ENCODE measurements at places on chromosomes 3 and 15.

DNA sequence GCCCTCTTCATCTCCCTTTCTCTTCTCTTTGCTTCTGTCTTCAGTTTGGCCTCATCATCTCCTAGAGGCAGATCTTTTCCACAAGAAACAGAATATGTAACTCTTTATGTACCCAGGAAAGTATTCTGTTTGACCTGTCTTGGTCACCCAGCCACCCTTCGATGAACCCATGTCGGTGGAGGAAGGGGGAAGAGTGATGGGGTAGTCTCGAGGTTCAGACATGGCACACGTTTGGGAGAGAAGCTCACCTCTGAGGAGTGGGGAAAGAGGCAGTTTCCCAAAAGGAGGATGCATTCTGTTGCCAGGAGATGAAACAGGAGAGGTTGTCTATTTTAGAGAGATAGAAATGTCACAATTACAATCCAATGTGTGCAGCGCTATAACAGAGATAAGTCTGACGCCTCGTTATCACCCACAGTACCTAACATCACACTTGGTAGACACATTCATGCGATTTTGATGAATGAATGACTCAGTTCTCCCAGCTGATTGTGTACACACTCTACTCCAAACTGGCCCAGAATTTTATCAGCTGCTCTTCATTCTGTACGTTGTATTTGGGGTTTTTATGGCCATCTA lies 722 bp upstream of the CCDC50 start:
- DNase-seq = no peak

DNA sequence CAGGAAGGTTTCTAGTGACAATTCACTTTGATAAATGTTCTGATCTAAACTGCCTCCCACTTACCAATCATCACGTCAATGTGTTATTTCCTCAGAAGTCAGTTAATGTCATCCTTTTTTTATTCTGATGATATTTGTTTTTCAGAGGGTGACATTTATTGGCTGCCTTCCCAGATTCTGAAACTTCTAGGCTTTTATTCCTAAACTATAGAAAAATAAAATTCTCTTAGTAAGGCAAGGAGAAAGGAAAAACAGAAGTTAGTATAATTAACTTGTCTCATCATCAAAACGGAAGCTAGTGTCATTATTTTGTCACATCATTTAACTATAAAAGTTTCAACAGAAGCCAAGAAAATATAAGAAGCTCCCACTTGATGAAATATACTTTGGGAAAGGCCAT lies 100.0 kb upstream of the C3orf80 start:
- DNase-seq = no peak

GRCh38 chr15:47184003-47184907 lies 533.0 kb upstream of the SEMA6D start:
- DNase-seq = peak; percentile 69

DNA sequence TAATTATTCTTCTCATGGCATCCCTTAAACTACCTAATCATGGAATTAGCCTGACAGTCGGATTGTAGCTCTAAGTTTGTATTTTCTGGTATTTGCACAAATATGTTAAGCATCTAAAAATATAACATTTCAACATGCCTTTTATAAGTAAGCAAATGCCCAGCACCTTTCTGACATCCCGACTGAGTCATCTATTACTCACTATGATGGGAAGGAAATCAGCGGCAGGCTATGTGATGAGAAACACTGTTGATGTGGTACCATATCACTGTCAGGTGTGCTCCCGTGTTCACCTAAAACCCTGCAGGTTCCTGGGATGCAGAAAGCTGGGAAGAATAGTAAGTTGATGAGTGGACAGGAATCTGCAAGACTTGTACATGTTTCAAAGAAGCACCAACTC lies 367.8 kb upstream of the IL12A start:
- DNase-seq = no peak

GRCh38 chr3:65342084-65342683 lies 654.4 kb upstream of the ADAMTS9 start:
- DNase-seq = peak; percentile 43

DNA sequence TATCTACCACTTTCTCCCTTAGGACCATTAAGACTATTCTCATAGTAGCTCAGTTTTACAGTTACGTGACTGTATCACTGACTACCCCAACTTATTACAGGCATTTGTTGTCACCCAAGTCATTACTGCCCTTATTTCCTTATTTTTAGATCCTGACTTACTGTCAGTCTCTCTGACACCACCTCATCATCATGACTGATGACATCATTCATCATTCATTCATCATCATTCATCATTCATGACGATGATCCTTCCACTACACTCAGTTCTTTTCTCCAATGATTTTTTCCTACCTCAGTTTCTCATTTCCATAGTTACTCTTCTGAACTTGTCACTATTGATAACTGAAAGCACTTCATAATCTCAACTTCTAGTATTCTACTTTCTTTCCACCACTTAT lies 83.8 kb downstream of the ADAM10 start:
- no peak for DNase-seq

DNA sequence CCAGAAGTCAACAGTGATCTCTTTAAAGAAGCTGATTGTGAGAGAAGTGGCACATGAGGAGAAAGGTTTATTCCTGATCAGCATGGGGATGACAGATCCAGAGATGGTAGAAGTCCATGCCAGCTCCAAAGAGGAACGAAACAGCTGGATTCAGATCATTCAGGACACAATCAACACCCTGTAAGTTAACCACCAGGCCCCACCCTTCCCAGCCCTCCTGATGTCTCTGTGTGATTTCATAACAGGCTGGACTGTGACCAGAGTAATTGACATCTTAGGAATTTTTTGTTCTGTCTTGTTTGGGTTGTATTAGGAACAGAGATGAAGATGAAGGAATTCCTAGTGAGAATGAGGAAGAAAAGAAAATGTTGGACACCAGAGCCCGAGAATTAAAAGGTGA lies 67.7 kb downstream of the KLHL25 start:
- no peak for DNase-seq

GRCh38 chr3:135865085-135865484 lies 100.4 kb upstream of the PPP2R3A start:
- no peak for DNase-seq

- DNase-seq = no peak
Observed at GRCh38 chr3:25156626-25157025, 271.4 kb upstream of the RARB start.

DNA sequence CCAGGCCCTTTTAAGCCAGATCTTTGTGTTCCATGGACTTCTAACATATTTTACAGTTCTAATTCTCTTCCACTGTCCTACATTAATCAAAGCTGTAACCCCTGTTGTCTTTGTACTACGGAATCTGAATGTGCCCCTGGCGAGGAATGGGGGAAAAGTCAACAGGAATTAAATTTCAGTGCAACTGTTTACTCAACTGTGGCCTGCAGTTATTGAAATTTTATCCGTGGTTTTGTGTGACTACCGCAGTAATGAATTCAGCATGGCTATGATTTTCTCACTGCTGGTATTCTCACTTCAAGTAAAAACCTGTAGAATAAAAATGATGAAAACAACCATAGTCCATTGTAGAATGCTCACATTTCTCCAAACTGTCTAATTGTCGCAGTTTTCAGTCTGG lies 388.0 kb downstream of the FOXP1 start:
- DNase-seq = no peak

DNA sequence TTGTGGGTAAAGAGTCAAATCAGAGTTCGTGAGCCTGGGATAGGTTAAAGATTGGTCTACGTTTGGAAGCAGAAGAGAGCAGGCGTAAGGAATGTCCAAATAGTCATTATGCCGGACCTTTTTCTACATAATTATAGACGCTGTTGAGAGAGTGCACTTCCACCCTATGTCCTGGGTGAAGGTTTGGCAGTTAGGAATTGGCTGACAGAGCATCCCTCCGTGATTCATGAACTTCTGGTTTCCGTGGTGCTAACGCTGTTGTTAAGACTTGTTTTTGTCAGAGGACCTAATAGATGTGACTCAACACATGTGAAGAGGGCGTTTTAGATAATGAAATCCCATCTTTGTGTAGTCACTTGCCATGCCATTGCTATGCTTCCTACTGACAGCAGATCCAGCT lies 1.1 kb downstream of the EAF1 start:
- DNase-seq = no peak

- no peak for DNase-seq
Observed at GRCh38 chr15:82624438-82624837, 22.7 kb downstream of the CPEB1 start.

All from H7 (cell line).